ENCODE measurements at places on chromosomes 6 and 20.

DNA sequence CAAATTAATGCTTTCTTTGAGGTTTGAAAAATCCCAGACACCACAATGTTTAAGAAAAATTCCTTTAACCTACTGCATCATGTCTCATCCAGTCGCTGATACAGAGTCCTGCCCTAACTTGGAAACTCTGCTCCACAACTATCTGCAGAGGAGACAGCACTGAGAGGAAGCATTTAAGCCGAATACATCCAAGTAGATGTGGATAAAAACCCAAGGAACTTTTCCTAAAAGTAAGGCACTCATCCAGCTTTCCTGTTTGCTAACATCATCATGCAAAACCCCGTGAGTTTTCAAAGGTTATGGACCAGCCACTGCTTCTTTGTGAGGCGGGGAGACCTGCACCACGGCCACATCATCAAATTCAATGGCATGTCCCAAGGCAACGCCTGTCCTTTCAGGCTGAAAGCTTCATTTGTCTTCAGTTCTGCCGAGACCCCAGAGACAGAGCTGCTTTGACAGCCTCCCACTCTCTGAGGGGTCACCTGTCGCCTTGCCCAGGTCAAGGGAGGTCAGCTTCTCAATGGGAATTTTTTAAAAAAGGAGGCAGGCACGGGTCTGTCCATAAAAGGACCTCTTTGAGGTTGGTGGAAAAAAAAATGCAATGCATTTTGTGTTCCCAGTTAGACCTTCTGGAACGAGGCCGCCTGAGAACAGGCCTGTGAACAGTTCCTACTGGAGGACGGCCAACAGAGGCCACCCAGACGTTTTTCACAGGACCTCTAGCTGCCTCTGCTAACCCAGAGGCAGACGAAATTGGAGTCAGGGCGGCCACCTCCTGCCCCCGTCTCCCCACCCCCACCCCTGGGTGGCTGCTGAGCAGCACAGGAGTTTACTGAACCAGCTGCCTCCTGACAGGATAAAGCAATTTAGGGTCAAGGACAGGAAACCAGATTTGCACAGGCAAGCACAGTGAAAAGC is 142.5 kb upstream of the HDDC2 start:
- no peak for DNase-seq

DNA sequence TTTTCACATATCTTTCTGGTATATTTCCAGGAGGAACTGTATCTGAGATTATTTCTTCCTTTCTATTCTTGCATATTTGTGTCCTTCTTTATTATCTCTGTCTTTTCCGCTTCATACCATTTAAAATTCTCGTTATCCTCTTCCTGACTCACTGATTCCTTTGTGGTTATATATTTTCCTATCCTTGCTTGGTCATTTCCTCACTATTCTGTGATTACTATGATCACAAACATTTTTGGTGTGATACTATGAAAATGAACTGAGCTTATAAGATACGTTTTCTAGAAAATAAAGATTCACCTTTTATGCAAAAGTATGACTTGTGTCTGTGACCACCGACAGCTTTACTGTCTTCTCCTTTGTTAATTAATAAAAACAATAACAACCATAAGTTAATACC is 26.5 kb upstream of the MYCT1 start:
- DNase-seq, result no peak

- no peak for DNase-seq
Measured at GRCh38 chr6:15874821-15875220, 212.0 kb upstream of the DTNBP1 start.

GRCh38 chr6:134708079-134708478 is 241.8 kb downstream of the ALDH8A1 start:
- no peak for DNase-seq

DNA sequence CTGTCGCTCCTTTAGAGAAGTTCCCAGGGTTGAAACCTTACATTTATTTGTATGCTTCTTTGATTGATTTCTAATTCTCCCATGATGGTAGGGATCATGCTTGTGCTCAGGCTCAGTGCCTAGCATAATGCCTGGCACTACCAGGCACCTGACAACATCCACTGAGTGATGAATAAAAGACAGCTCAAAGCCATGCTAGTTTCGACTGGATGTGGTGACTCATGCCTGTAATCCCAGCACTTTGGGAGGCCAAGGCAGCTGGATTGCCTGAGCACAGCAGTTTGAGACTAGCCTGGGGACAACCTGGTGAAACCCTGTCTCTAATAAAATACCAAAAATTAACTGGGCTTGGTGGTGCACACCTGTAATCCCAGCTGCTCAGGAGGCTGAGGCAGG is 11.6 kb upstream of the CD164 start:
- DNase-seq, result no peak

DNA sequence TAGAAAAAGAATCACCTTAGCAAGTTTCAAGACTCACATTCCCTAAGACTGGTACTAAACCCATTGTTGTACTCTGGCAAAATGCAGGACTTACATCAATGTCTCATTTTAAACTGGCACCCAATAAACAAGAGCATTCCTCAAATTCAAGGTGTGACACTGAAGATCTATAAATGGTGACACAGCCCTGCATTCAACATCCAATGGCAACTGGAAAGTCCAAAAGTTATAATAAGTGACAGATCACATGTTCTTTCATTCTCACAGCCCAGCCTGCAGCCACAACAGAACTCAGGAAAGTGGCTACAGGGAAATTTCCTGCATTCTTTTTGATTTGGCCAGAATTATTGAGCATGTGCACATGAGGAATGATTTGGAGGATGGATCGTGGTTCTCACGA is 57.5 kb downstream of the MBOAT1 start:
- DNase-seq, result no peak

DNA sequence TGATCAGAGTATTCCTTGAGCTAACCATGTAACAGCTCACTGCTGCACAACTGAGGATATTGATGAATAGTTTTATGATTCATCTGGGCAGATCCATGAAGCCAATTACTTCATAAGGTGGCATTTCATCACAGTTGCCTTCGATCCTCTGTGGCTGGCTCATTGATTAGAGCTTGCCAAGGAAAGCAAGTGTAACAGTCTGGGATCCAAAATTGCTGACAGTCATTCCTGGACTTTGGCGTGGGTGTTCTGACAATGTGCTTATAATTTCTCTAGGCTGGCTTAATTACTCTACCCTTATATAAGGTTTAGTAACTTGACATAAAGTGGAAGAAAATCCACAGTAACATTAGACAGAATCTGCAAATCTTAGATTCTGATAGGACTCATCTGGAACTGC is 551.3 kb upstream of the CDH4 start:
- no peak for DNase-seq
